Stimulated activated CD4-positive, alpha-beta T cell treated with anti-CD3 and anti-CD28 coated beads, Interleukin-15, amount 100 ng/mL, for 48 hours (primary cell): ENCODE measurements at places on chromosomes 1 and 21.

- no peak for DNase-seq
These were observed 8.9 kb upstream of the KCND3 start for GRCh38 chr1:111998332-111998731.

GRCh38 chr1:154453574-154454352 lies 48.3 kb upstream of the TDRD10 start:
- DNase-seq = no peak

DNA sequence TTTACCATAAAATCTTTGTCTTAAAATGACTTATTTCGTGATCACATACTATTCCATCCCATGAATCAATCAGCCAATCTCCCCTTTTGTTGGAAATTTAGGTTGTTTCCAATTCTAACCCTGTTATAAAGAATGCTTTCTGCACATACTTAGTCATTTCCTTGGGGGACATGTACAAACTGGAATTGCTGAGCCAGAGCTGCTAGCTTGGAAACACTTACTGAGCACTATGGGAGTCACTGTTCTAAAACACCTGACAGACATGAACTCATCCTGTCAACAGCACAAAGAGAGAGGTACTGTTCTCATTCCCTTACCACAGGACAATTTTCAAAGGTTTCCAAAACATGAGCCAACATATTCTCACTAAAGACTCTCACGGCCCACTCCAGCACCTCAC lies 32.1 kb downstream of the AK2 start:
- no peak for DNase-seq

DNA sequence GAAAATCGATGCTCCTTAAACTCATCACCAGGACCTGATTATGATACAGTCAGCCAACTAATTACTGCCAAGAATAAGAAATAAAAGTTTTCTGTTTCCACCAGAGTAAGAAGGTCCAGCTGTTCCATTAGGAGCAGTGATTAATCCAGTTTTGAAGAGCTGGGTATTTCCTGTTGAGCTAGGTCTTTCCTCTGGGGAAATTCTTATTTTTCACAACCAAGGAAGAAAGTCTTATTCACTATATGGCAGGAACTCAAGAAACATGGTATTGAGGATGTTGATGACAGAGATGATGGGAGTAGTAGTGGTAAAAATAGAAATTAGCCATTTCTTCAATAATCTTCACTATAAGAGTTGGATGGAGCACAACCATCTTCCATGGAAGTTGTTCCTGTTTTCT lies 374.6 kb upstream of the RUNX1 start:
- no peak for DNase-seq

DNA sequence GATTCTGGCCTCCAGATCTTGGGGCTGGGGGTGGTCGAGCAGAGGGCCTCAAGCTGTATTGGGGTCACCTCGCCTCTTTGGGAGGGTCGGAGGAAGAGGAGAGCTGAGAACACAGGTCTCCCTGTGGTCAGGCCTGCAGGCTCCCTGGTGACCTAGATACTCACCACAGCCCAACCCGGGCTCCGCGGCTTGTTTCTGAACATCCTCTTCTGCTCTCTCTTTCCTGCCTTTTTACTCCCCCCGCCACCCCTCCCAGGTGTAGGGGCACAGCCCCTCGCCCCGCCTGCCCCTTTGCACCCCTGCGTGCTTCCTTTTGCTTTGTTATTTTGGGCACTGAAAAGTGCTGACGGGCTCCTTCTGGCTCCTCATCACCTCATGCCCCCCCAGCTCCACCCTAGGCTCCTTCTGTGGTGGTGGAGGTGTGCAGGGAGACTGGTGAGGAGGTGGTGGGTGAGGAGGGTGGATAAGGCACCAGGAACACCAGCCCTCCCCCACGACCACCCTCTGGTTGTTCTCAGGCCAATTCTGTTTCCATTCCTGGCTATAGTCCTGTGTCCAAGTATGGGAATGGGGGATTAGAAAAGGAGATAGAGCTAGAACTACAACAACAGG lies 10.6 kb upstream of the LINGO4 start:
- no peak for DNase-seq

- DNase-seq = no peak
These were observed 77.3 kb upstream of the GALNT2 start for GRCh38 chr1:229989591-229990248.

DNA sequence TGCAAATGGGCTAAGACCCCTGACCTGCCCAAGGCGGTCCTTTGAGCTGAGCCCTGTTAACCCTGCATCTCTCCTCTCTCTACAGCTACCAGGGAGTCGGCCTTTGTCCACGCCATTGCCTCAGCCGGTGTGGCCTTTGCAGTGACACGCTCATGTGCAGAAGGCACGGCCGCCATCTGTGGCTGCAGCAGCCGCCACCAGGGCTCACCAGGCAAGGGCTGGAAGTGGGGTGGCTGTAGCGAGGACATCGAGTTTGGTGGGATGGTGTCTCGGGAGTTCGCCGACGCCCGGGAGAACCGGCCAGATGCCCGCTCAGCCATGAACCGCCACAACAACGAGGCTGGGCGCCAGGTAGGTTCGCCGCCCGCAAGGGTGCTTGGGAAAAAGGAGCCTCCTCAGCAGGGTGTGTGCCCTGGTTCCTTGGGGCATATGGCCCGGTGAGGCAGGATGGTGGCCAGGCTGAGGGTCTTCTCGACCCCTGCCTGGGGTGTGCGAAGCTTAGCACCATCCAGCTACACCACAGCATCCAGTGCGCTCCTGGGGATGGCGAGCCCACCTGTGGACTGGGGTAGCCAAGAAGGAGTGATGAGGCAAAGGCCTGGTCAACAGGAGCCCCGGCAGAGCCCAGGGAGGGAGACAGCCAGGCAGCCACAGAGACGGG lies 31.8 kb upstream of the ARF1 start:
- no peak for DNase-seq

DNA sequence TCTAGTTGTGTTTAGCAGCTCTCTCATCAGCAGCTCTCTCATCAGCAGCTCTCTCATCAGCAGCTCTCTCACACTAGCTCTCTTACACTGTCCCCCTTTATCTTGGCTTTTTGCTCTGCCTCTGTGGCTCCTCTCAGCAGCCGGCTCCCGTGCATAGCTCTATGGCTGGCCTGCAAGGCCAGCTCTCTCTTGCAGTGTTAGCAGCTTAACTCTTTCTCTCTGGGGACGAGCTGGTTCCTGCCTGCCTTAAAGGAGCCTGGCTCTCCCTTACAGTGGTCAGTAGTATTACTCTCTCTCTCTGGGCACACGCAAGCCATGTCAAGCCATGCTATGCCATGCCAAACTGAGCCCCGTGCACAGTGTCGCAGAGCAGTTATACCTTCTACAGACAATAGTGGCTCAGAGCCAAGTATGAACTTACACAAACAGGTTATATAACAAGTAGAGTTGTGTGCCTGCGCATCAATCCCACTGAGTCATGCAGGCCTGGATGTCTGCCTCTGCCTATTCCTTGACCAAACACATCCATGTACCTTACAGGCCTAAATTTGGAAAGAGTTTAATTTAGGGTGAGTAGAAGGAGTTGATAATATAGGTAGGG lies 295.9 kb downstream of the TPR start:
- no peak for DNase-seq

- DNase-seq = no peak
These were observed 161.2 kb upstream of the C1orf87 start for GRCh38 chr1:60234776-60235175.

DNA sequence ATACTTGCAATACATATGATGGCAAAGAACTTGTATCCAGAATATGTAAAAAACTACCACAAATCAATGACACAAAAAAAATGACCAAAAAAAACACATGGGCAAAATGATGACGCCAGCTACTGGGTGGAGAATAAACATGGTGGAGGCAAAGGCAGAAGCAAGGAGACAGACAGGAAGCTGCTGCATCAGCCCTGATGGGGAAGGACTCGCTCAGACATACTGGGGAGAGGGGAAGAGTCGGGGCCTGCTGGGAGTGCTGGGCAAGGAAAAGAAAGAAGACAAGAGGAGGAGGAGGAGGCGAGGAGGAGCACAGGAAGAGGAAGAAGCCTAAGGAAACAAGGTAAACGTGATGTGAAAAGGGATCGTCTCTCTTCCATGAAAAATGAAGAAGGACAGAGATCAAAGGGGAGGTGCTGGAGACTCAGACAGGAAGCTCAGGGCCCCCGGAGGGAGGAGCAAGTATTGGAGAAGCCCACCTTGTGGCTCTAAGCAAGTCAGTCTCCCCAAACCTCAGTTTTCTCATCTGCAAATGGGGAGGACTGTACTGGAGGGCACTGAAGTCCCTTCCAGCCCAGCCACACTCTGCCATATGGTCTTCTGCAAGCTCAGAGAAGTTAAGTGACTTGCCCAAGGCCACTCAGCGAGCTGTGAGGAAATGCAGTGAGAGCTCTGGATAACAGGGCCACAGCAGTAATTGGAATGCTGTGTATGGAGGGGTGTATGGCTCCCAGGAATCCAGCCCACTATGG lies 24.2 kb downstream of the OLFML2B start:
- no peak for DNase-seq

GRCh38 chr1:95679262-95679661 lies 445.3 kb downstream of the RWDD3 start:
- DNase-seq = no peak

GRCh38 chr1:187645651-187646050 lies 816.9 kb downstream of the PLA2G4A start:
- no peak for DNase-seq

DNA sequence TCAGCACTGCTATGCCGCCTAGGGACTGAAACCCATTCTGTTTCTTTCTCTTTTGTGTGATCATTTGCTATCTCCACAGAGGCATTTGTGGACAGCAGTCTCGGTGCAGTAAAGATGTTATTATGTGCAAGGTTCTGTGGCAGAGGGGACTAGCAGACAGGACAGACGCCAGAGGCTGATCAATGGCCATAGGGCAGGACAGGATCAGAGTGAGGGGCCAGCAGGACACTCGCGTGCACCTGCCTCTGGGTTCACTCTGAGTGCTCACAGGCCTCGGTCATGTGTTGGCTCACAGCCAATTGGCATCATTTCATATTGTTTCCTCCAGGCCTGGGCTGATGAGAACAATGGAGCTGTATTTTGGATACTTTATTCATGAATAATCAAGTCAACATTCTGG lies 212.6 kb downstream of the TGFB2 start:
- DNase-seq = no peak

- DNase-seq = no peak
These were observed 261.8 kb downstream of the FOXD2 start for GRCh38 chr1:47699492-47700235.

- no peak for DNase-seq
These were observed 61.4 kb downstream of the MEF2D start for GRCh38 chr1:156439036-156439776.

- no peak for DNase-seq
These were observed 321.1 kb downstream of the KCTD3 start for GRCh38 chr1:215888159-215888558.

DNA sequence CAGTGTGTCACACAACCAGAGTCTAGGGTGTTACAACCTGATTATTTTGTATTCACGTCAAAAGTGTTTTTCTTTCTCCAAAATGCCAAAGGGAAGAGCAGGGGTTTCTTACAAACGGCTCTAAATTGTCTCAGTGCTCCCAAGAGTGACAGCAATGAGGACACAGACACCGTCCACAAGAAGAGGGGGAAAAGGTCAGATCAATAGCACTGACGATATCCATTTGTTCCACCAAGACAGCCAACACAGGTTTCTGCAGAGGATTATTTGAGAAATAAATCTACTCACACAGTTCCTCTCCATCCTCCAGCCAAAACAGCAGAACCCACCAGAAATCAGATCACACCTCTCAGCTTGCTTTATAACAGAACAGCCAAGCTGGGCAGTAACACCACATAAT lies 193.9 kb downstream of the SEC16B start:
- no peak for DNase-seq

GRCh38 chr1:236204656-236205055 lies 62.3 kb downstream of the GPR137B start:
- no peak for DNase-seq

DNA sequence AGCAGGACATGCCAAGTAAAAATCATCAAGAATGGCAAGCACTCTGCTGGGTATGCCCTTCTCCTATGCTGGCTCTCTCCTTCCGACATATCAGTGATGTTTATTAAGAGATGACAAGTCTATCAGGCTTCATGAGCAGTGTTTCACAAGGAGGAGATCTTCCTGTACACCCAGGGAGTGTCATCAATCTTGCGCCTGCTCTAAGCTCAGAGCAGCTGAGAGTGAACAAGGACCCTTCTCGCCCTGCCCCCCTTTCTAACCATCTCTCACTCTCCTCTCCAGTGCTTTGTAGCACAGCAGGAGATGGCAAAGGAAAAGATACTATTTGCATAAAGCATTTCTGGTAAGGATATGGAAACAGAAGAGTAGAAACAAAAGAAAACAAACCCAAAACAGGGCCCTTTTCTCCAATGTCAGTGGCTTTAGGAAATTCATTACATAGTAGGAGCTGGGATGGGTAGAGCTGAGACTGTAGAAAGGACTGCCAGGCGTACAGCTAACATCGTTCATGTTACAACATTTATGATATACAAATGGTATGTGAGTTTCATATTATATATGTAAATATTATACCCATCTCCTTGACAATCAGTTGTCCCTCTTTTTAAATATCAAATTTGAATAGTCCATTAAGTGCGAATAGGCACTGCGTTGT lies 201.7 kb downstream of the NUF2 start:
- DNase-seq = no peak

GRCh38 chr1:165070675-165071074 lies 285.8 kb downstream of the LMX1A start:
- DNase-seq = no peak

- no peak for DNase-seq
These were observed 61.3 kb upstream of the MUTYH start for GRCh38 chr1:45401524-45401923.

DNA sequence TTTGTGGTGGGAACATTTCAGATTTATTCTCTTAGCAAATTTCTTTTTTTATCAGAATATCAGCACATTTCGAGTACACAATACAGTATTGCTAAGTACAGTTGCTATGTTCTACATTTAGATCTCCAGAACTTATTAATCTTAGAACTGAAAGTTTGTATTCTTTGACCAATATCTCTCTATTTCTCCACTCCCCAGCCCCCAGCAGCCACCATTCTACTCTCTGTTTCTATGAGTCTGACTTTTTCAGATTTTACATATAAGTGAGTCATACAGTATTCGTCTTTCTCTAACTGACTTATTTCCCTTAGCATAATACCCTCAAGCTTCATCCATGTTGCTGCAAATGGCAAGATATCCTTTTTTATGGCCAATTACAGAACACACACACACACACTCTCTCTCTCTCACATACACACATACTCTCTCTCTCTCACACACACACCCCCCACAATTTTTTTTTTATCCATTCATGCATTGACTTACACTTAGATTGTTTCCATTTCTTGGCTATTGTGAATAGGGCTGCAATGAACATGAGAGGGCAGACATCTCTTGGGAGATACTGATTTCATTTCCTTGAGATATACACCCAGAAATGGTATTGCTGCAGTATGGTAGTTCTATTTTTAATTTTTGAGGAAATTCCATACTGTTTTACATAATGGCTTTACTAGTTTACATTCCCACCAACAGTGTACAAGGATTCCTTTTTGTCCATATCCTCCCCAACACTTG lies 15.7 kb downstream of the RPTN start:
- DNase-seq = peak; percentile 14

- no peak for DNase-seq
These were observed 24.3 kb downstream of the DDAH1 start for GRCh38 chr1:85440612-85441011.
